Ascending aorta (tissue), 2 donors: ENCODE measurements at places on chromosomes 13 and 19.

- DNase-seq: no peak
These were observed 26.3 kb downstream of the BCAT2 start for GRCh38 chr19:48784527-48784926.

DNA sequence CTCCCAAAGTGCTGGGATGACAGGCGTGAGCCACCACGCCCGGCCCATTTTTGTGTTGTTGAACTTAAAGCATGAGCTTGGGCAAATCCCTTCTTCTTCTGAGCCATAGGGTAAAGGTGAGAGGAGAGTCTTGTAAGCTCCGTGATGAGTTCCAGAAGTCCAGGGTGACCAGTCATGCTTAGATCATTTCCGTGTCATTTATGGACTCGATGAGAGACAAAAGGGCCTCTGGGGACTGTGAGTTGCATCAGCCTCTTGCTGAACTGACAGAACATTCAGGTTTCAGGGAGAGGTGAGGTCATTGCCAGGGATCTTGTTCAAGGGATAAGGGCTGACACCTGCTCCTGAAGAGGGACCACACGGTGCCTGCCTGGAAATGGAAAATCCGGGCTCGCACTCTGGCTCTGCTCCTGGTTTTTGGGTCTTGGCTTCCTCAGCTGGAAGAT lies 53.6 kb downstream of the GADD45B start:
- DNase-seq: no peak

DNA sequence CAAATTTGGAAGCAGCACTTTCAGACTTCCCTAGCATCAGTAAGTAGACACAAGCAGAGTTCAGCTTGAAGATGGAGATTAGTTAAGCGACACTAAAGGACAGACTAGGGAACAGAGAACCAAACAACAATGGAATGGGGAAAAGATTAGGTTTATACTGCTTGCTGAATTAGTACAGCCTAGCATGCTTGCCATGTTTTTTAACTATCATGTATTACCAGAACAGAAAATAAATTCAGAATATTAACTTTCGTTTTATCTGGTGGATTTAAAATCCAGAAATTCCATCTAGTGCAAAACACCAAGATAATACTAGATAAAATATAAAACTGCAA lies 451.5 kb upstream of the SLC10A2 start:
- no peak for DNase-seq

GRCh38 chr13:52034616-52035226 lies 10.2 kb downstream of the UTP14C start:
- DNase-seq: no peak

- DNase-seq: no peak
These were observed 35.6 kb upstream of the TMTC4 start for GRCh38 chr13:100710176-100710575.

DNA sequence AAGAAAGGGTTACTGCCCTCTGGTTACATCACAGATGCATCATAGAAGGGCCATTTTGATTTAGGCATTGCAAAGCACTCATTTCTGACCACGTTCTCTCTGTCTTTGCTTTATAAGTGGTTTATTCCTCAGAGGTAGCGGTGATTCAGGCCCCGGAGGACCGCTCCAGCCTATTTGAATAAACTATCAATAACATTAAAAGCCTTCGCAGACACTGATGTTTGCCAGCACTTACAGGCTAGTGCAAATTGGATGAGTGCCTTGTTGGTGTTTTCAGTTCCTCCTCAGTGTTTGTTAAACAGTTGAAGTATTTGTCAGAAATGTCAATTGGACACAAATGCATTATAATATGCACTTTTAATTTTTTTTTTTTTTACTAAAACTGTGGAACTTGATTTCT lies 120.2 kb downstream of the RXFP2 start:
- DNase-seq: no peak

DNA sequence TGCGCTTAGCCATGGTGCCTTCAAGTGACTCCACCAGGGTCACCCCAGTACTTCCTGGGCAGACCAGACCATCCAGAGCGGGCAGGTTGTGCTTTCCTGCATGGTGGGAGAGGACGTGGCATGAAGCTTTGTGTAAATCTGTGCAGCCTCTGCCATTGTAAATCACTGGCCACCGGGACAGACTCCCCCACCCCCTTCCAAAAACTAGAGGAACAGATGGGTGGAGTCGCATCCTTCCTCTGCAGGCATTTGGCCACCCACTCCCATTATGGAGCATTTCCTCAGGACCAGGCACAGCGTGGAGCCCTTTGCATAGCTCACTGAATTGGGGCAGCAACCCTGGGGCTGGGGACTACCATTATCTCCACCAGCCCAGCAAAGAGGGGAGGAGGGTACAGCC lies 8.2 kb downstream of the BCKDHA start:
- no peak for DNase-seq

DNA sequence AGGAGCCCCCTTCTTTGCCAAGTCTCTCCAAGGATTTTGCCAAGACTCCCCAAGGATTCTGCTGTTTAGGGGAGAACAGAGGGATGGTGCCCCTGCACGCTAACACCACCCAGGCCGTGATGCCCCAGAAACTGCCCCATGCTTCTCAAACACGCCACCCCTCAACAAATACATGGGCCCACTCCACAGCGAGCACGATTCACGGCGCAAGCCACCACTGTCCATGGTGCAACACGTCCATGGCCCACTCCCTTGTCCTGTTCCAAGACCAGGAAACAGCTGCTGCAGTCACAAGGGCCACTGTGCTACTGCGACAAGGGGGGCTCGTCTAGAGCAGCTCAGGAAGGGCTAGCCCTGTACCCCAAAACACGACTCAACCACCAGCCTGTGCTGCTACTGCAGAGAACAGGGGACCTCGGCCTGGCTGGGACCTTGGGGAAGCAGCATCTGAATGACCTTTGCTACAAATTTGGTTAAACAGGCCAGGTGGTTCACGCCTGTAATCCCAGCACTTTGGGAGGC lies 36.5 kb upstream of the ISYNA1 start:
- no peak for DNase-seq

DNA sequence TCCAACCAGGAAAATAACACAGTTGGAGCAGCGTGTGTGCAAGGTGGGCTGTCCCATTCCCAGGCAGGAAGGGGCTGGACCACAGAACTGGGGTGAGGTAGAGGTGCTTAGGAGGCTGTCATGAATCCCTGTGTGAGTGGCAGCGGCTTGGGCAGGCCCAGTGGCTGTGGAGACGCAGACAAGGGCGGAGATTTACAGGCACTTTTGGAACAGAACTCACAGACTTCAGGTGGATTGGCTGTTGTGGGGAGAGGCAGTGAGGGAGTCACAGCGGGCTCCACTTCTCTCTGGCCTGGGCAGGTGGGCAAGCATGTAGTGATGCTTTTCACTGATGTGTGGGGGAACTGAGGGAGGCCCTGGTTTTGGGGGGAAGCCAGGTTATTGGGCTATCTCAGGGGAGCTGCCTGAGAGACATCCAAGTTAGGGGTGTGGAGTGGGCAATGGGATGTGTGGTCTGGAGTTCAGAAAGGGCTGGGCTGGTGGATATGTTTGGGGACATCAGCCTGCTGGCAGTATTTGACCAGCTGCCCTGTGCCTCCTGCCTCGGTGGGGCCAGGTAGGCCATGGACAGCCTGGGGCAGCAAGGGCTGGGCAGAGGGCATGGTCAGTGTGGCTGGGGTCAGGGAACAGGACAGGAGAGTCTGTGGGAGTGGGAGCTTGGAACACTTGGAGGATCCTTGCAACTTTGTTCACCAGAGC lies 27.0 kb upstream of the ZNF492 start:
- peak; percentile 45 for DNase-seq

GRCh38 chr13:32233062-32233461 lies 82.1 kb downstream of the ZAR1L start:
- DNase-seq: no peak
